ENCODE measurements at places on chromosomes 3 and 15.

- DNase-seq = no peak
Observed at GRCh38 chr3:16429086-16429485, 84.4 kb downstream of the RFTN1 start.

- no peak for DNase-seq
Observed at GRCh38 chr3:152399374-152399773, 130.6 kb downstream of the MBNL1 start.

DNA sequence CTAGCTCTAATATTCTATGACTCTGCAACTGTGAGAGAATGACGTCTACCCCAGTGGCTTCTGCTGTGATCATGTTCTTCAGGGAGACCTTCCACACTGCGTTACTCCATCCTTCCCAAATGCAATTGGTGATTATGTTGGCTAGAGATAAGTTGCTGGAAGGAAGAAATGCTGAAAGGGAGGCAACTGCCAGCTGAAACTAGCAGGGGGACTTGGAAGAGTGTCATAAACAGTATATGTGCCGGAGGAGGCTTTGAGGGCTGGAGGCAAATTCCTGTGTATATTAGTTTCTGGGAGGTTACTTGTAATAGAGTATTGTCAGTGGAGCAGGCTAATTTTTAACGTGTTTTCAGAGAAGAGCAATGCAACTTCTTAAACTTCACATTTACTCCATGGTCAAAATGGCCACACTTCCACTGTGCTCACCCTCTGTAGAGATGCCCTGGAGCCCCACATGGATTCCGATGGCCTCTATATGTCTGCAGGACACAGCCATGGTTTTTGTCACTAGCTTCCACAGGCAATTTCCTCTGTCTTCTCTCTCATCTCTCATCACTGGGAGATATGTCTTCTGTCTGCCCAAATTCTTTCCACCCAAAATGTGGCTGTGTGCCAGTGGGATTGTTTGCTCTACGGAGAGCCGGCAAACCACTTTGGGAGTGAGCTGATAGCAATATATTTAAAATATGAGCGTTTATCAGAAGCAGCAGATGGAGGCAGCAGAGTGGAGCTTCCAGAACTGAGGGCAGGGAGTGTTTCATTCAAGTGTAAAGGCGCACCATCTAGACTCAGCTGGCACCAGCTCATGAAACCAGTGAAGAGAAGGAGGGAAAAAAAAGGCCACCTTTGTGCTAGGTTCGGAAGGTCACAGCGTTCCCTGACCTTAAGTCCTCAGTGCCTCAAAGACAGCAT lies 13.3 kb upstream of the CD47 start:
- DNase-seq = no peak

GRCh38 chr3:119924111-119925094 lies 142.5 kb downstream of the NR1I2 start:
- no peak for DNase-seq

DNA sequence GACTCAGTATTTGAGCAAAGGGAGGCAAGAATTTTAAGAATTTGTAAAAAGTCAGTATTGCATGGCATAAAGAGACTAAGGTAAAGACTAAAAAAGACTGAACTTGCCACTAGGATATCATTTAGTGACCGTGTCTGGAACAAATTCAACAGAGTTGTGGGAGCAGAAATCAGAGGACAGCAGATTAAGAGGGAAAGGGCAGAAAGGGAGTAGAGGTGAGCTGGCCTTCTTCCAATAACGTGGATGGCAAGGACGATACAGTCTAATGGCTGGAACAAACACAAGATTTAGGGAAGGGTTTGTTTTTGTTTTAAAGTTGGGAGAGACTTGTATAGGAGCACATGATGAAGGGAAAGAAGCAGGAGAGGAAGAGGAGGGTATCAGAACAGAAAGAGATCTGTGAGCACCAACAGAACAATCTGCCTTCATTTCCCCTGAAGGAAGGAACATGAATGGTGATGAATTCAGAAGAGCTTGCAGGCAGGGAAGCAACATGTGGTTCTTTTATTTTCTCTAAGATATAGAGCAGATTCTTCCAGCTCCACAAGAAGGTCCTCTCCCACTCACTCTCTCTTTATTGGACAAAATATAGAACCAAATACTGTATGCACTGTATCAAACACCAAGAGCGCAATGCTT lies 8.6 kb downstream of the VGLL4 start:
- DNase-seq = no peak

DNA sequence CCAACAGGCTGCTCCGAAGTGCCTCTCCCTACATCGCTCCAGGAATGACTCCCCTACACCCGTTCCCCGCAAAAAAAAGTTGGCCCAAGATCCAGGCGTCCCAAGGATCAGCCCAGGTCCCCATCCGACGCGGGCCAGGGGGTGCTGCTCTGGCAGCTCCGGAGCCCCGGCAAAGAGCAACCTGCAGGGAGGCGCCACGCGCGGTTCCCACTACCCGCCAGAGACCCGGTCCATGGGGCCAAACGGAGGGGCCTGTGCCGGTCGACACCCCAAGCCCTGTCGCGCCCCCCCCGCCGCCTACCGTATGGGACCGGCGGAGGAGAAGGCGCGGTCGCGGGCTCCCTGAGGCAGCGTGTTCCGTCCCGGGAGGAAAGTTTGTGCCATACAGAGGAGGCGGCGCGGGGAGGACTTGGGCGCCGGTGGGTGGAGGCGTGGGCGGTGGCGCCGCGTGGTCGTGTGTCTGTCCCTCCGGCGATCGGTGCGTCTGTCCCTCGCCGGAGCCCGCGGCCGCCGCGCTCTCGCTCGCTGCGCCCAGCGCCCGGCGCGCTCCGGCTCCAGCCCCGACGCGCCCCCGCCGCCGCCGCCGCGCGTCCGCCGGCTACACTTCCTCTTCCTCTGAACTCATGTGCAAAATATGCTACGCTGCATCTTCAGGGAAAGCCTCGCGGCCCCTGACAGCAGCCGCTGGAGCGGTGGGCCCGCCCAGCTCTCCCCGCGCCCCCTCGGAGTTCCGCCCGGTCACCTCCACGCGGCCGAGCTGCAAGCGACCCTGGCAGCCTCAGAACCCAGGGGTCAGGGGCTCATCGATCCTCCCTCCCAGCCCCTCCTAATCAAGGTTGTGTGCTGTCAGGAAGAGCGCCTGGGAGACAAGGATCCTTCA lies at the start of gene RFTN1:
Gene RFTN1 (minus strand): TSS at position 559 of the 880 bp plus-strand sequence. CDS start 19,830 bp downstream, outside the sequence.
- peak; percentile 54 for DNase-seq

- no peak for DNase-seq
Observed at GRCh38 chr15:31481142-31481541, 154.5 kb downstream of the KLF13 start.

GRCh38 chr3:126536126-126536525 lies 12.2 kb downstream of the CHST13 start:
- DNase-seq = no peak

GRCh38 chr15:41880156-41880877 lies 13.5 kb downstream of the SPTBN5 start:
- no peak for DNase-seq

GRCh38 chr15:71259866-71260265 lies 144.6 kb downstream of the THSD4 start:
- no peak for DNase-seq

- no peak for DNase-seq
Observed at GRCh38 chr15:84960391-84961113, 21.1 kb upstream of the PDE8A start.

- DNase-seq = no peak
Observed at GRCh38 chr15:31340047-31340446, 13.4 kb downstream of the KLF13 start.

DNA sequence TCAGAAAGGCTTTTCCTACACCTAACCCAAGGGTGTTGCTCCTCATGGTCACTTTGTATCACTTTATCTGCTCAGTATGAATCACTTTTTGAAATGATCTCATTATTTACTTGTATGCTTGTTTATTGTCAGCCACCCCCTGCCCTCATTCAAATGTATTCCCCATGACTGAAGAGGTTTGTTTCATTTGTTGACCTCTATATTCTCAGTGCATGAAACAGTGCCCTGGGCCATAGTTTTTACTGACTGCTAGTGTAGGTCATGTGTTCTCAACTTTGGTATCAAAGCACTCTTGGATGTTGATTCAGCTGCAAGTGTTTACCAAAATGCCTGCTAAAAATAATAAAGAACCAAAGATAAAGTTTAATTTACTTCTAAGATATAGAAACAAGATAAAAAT lies 381.7 kb upstream of the ARPP21 start:
- DNase-seq = no peak

DNA sequence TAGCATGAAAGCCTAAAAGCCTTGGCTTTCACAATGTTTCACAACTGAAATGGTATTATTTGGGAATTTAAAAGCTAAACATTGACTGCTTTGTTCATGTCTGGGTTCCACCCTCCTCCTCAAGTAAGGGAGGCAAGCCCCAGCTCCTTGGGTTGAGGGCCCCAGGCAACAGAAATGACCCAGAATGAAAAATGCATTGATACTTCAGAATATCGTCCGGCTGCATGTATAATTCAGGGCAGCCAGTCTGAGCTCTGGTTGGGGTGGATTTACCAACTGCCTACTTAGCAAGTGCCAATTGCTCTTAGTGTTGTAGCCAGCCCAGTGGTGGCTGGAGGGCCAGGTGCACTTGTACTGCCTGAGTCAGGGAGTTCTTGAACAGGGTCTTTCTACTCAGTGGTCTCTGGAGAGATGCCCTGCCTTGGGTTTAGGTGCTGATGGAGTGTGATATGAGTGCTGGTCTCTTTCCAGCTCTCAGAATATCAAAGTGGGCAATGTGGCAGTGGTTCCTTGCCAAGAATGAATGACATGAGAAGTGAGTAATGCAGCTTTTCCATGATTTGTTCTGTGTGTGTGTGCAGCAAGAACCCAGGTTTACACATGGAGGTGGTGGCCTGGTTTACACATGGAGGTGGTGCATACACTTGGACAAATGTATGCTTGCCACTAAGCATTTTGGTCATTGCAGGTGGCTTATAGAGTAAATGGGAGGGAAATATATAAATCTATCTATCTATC lies 40.9 kb upstream of the ADAMTSL3 start:
- no peak for DNase-seq

All from activated CD4-positive, alpha-beta T cell treated with anti-CD3 and anti-CD28 coated beads, Interleukin-2, amount 50 U/mL, for 48 hours (primary cell).